NCI-H187 treated with DMSO at 0.1 percent for 48 hours (cell line): ENCODE measurements at places on chromosomes 2 and 18.

DNA sequence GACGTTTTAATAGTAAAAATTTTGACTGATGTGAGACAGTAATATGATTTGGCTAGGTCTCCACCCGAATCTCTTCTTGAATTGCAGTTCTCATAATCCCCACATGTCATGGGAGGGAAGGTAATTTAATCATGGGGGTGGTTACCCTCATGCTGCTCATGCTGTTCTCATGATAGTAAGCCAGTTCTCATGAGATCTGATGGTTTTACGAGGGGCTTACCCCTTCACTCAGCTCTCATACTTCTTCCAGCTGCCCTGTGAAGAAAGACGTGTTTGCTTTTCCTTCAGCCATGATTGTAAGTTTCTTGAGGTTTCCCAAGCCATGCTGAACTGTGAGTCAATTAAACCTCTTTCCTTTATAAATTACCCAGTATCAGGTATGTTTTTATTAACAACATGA lies 327.0 kb upstream of the CDH7 start:
- DNase-seq = no peak

- DNase-seq = no peak
Measured at GRCh38 chr2:188297978-188298377, 6.3 kb downstream of the GULP1 start.

GRCh38 chr18:12879840-12880540 lies 4.0 kb downstream of the PTPN2 start:
- DNase-seq = no peak

DNA sequence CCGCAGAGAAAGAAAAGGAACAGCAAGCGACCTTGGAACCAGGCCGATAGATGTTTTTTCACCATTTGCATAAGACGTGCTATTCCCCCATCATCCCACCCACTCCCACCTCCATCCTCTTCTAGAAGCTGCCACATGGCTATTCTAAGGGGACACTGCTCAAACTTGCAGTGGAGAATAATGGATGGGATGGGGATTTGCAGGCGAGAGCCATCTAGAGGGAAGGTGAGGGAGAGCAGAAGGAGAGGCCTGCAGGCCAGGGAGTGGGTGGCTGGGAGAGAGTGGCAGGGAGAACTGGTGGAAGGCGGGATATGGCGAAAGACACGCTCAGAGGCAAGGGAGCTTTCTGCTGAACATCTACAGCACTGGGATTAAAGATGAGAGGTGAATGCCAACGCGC lies 84.9 kb downstream of the MAPK4 start:
- DNase-seq = no peak

- DNase-seq = no peak
Measured at GRCh38 chr2:2568411-2568810, 237.3 kb upstream of the MYT1L start.

DNA sequence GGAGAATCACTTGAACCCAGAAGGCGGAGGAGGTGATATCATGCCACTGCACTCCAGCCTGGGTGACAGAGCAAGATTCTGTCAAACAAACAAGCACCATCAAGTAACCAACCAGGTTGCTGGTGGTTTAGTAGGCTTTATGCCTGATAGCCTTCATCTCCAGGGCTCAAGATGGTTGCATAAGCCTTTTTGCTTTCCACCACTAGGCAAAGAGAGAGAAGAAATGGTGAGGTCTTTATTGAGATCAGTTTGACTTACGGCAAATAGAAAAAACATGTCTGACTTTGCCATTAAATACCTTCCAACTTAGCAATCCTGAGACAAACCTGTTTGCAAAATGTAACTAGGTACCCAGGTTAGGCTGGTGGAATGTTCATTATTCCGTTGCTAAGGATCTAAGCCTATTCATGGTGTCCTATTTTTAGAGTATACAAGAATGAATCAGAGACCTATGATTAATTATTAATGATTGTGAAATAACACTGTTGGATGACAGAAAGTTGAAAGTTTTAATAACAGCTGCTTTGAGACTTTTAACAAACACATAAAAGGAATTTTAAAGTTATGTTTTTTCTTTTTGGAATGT lies 53.5 kb upstream of the SLC38A11 start:
- DNase-seq = no peak

DNA sequence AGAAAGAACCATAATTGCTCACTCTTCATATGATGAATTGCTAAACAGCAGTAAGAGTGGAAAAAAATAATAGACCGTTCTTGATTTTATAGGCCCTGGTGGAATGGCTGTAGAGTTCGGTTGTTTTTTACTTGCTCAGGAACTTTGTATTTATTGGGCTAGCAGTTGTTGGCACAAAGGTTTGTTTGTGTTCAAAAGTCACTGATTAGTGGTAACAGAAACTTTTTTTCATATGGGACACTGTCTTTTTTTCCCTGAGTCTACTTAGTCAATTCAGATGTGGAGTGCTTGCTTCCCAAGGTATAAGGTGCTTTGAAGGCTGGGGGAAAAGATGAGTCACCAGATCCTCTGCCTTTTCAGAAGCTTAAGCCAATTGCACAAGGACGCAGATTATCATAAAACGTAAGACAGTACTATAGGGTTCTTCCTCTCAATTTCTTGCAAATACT lies 25.8 kb downstream of the PHLPP1 start:
- DNase-seq = no peak

GRCh38 chr2:11556101-11556806 lies 22.4 kb downstream of the GREB1 start:
- DNase-seq = no peak

DNA sequence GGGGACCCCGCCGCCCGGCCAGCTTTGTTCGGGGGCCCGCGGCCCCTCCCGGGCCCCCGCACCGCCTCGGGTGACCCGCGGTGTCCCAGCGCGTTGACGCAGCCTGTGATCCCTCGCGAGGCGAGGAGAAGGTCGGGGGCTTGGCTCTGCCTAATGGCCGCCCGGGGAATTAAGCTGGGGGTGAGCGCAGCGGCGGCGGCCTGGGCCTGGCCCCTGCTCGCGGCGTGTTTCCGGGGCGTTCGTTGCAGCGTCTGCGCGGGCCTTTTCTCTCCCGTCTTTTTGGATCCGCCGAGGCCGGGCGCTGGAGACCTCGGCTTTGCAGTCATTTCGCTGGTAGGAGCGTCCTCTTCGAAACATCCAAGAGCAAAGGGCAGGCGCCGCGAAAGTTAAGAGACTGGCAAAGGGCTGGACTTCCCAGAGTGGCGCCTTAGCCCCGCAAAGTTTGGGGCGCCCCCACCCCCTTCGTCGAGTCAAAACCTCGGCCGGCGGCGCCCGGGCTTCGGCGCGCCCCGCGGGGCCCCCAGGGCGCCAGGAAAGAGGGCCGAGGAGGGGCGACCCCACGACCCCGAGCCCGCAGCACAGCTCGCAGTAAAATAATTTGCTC lies 1.3 kb downstream of the SALL3 start:
- DNase-seq = no peak

GRCh38 chr2:156892467-156893281 lies 364.8 kb upstream of the GALNT5 start:
- no peak for DNase-seq

- no peak for DNase-seq
Measured at GRCh38 chr2:213806125-213806726, 522.0 kb downstream of the SPAG16 start.

DNA sequence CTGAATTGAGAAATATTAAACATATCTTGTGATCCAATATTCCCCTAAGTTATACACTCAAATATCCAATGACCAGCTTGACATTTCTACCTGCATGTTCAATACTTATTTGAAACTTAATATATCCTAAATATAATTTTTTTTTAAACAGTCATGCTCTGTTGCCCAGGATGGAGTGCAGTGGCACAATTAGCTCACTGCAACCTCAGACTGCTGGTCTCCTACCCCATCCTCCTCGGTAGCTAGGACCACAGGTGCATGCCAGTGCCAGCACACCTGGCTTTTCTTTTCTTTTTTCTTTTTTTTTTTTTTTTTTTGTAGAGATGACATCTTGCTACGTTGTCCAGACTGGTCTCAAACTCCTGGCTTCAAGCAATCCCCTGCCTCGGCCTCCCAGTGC lies 4.2 kb downstream of the KYNU start:
- DNase-seq = no peak

GRCh38 chr2:67773851-67774250 lies 289.0 kb downstream of the C1D start:
- DNase-seq = no peak

- no peak for DNase-seq
Measured at GRCh38 chr2:227724394-227725039, at the start of gene SCYGR6. SCYGR6 (minus strand) TSS chr2:227724757; CDS start chr2:227724757, 0 bp downstream.

- DNase-seq = no peak
Measured at GRCh38 chr18:10140461-10141282, 226.9 kb downstream of the VAPA start.

DNA sequence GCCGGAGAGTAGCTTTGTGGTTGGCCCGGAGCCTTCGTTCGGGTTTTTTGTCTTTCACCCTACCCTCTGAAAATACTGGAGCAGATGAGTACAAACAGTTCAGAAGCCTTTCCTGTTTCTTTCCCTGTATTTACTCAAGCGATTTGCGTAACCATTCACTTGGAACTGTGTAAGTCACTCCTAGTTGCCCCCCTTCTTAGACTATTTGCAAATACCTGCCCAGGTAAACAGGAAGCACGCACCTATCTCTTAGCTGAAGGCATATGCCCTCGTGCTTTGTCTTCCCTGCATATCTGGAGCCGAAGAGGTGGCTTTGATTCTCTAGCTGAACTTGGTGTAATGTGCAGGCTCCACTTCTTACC lies 1.4 kb downstream of the KCNS3 start:
- no peak for DNase-seq

GRCh38 chr2:157182834-157183396 lies 74.6 kb upstream of the GALNT5 start:
- no peak for DNase-seq

DNA sequence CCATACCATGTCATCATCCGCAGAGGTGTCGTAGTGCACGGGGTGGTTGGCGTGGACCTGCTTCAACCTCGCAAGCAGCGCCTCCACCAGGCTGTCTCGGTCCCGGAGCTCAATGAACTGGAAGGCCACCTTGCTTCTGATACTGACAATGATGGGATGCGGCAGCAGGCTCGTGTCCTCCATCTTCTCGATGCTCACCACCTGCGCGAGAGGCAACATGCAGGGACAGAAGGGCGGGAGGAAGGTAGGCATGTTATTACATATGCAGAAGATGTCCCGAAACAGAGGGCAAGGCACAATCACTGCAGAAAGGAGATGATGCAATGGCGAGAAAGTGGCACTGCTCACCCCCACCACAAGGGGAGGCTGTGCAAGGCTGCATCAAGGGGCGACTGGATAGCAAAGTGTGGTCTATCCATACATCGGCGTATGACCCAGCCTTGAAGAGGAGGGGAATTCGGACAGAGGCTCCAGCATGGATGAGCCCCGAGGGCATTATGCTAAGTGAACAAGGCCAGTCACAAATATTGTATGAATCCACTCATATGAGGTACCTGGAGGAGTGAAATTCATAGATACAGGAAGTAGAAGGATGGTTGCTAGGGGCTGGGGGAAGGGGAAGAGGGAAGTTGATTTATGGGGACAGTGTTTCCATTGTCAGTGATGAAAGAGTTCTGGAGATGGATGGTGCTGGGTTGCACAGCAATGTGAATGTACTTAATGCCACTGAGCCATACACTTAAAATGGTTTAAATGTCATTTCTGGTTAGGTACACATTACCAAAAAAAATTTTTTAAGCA lies 36.6 kb downstream of the RPL31 start:
- no peak for DNase-seq

GRCh38 chr2:235024191-235024860 lies 72.5 kb downstream of the SH3BP4 start:
- DNase-seq = no peak
